PC-9 (cell line): ENCODE measurements at places on chromosomes 11 and 22. TPM values are rescaled to one million over a fixed set of nuclear protein-coding genes. Genes with fewer than 3 reads are reported as not detected.

Gene EFEMP2
- total RNA-seq = 18.1 and 32.3 TPM in 2 replicates

Gene ELFN2
- 30.8 and 36.6 TPM in 2 replicates for total RNA-seq

GRCh38 chr11:35852056-35852455 is 91.8 kb upstream of the LDLRAD3 start:
- no peaks in the 10 kb centered on the region for H3K36me3 ChIP-seq
- no peaks in the 10 kb centered on the region for H3K4me1 ChIP-seq
- DNase-seq = no peak
- H3K27me3 ChIP-seq = no peaks in the 10 kb centered on the region
- H3K4me3 ChIP-seq = no peak overlapping the region

DNA sequence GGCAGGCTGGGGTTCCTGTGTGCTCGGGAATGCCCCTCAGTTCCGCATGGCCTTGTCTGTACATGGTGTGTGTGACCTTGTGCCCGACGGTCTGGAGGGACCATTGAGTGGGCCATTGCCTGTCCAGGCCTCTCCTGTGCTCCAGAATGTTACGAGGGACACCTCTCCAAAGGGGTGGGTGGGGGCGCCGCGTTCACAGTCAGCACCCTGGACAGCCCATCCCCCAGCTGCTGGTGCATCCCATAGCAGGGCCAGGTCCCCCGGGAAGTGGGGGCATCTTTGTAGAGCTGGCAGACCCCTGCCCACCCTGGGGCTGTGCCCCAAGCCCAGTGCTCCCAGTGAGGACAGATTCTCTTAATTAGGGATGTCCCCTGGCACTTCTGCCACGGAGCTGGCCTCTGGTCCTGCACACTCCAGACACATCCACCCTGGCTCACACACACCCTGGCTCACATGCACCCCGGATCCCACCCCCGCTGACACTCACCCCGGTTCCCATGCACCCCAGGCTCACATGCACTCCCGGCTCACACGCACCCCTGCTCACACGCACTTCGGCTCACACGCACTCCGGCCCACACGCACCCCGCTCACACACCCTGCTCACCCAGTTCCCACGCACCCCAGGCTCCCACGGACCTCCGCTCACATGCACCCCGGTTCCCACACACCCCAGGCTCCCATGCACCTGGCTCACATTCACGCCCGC is 15.6 kb downstream of the TSPAN4 start:
- H3K27me3 ChIP-seq = no peaks in the 10 kb centered on the region
- no peak for DNase-seq
- no peak overlapping the region for H3K27ac ChIP-seq
- no peaks in the 10 kb centered on the region for H3K36me3 ChIP-seq
- no peaks in the 10 kb centered on the region for H3K4me1 ChIP-seq

DNA sequence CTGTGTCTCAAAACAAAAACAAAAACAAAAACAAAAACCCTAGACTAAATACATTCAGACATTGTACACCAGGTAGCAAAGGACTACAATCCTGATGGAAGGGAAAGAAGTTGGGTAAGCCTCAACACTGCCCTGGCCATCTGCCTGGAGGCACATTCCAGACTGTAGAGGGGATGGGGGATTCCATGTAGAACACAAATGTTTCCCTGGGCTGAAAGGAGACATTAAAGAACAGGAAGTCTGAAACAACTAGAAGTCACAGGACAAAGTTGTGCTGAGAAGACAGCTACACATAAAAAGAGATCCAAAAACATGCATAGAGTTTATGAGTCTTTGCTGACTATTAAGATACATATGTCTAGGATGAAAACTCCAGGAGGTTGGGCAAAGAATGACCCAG is 83.9 kb downstream of the RRAS2 start:
- no peak overlapping the region for H3K4me3 ChIP-seq
- no peaks in the 10 kb centered on the region for H3K27me3 ChIP-seq
- H3K27ac ChIP-seq = no peak overlapping the region
- H3K36me3 ChIP-seq = no peaks in the 10 kb centered on the region
- no peak for DNase-seq
- H3K4me1 ChIP-seq = no peaks in the 10 kb centered on the region

GRCh38 chr22:45227645-45228400 is 12.9 kb downstream of the KIAA0930 start:
- H3K27me3 ChIP-seq = no peaks in the 10 kb centered on the region
- no peaks in the 10 kb centered on the region for H3K4me1 ChIP-seq
- no peaks in the 10 kb centered on the region for H3K36me3 ChIP-seq
- no peak overlapping the region for H3K4me3 ChIP-seq
- no peak overlapping the region for H3K27ac ChIP-seq
